ENCODE measurements at places on chromosomes 13 and 19.

- peak; percentile 40 for DNase-seq
Observed at GRCh38 chr13:29438769-29439168, 156.7 kb downstream of the SLC7A1 start.

DNA sequence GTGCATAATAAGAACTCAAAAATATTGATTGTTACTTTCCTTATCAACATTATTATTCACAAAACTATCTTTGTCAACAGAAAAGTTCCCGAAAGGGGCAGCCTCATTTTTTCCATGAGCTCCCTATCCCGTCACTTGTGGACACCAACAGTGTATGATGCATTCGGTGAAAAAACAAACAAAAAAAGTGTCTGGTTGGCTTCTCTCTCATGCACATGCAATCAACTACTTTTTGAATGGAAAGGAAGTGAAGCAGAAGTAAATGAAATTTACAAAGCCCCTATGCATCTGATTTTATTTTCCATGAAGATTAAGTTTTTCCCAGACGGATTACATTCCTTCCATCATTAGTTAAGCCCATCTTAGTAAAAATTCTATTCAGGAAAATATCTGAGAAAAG, 526.9 kb downstream of the RFC3 start:
- DNase-seq = no peak

DNA sequence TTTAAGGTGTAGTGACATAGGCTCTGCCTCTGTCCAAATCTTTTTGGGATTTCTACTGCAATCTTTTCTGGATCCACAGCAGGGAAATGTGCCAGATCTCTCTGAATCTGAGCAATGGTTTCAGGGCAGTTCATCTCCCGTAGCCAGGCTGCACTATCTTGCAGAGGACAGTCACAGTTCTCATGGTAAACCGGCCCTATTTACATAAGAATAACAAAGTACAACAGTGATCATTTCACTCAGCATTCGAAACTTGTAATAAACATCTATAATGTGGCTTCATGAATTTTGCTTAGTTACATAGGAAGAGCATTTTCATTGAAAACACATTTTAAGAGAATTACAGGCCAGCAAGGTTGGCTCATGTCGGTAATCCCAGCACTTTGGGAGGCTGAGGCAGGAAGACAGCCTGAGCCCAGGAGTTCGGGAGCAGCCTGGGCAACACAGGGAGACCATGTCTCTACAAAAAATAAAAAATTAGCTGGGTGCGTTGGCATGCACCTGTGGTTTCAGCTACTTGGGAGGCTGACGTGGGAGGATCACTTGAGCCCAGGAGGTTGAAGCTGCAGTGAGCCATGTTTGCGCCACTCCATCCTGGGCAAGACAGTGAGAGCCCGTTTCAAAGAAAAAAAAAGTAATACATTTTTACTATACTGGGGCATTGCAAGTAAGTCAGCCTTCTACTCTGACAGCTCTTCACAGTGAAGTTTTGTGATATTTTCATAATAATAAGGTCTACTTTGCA, 5.0 kb downstream of the POGLUT2 start:
- no peak for DNase-seq

GRCh38 chr13:84648069-84648640, 765.9 kb upstream of the SLITRK1 start:
- DNase-seq = no peak

DNA sequence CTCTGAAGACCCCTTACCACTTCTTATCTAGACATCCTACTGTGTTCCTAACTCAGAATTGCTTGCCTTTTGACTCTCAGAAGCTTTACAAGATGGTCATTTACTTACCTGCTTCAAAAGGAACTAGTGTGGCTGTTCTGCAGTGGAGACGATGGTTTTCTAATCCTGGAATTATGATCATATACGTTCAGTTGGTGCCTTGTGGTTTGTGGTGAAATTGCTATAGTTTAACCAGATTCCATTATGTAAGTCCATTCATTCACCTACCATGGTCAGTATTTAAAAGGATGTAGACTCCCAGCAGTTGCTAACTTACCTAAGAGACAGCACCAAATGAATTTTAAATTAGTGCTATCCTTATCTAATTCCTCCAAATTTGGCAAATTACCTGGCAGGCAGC, 210.9 kb downstream of the SHISA2 start:
- DNase-seq = no peak

All from heart right ventricle (tissue), 16 donors.